Dermis microvascular lymphatic vessel endothelial cell (primary cell): ENCODE measurements at places on chromosomes 2 and 18. TPM values are rescaled to one million over a fixed set of nuclear protein-coding genes. Genes with fewer than 3 reads are reported as not detected.

DNA sequence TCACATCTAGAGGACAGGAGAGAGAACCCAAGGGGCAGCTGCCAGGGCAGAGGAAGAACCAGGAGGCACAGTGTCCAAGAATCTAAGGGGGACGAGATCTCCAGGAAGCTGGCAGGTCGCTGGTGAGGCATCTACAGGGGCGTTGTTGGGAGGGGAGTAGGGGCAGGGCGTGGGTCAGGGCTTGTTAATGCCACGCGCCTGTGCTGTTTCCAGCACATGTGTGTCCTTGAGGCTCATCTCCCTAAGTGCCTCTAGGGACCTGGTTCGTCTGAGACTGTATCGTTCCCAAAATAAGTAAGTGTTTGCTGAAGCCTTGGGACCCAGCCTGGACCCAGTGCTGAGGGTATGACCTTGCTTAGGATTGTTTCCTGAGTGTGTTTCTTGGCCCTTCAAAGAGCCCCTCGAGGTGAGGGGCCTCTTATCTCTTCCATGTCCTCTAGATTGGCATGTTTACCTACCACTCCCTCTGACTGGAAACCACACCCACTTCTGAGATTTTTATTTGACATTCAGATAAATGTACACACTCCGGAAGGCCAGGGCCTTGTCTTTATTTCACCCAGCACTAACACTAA, 22.2 kb downstream of the HK2 start:
- no peak for DNase-seq

DNA sequence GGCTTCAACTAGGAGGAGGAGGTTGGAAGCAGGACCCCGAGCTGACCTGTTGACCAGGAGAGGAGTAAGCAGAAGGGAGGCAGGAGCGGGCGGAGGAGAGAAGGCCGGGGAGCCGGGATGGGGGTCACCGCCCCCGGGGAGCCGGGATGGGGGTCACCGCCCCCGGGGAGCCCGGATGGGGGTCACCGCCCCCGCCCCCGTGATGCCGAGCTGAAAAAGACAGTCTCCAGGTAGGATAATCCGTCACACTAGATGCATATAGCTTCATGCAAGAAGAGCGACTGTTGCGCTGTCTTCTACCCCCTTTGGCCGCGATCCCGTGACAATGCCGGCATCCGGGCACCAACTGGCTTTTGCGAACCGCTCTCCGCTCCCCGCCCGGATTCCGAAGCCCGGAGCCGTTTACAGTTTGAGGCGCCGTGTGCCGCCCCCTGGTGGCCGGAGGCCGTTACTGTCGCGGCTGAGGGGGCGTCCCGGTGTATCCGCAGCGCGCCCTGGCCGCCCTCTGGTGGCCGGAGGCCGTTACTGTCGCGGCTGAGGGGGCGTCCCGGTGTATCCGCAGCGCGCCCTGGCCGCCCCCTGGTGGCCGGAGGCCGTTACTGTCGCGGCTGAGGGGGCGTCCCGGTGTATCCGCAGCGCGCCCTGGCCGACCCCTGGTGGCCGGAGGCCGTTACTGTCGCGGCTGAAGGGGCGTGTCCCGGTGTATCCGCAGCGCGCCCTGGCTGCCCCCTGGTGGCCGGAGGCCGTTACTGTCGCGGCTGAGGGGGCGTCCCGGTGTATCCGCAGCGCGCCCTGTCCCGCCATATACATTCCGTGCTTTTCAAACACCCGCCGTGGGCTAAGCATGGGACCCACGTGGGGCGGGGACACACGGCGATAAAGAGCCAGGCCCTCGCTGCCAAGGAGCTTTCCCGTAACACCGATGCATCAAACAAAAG, 89.6 kb downstream of the ACTR3 start:
- DNase-seq, result no peak

GRCh38 chr2:147449323-147449991, 395.4 kb upstream of the ACVR2A start:
- no peak for DNase-seq

DNA sequence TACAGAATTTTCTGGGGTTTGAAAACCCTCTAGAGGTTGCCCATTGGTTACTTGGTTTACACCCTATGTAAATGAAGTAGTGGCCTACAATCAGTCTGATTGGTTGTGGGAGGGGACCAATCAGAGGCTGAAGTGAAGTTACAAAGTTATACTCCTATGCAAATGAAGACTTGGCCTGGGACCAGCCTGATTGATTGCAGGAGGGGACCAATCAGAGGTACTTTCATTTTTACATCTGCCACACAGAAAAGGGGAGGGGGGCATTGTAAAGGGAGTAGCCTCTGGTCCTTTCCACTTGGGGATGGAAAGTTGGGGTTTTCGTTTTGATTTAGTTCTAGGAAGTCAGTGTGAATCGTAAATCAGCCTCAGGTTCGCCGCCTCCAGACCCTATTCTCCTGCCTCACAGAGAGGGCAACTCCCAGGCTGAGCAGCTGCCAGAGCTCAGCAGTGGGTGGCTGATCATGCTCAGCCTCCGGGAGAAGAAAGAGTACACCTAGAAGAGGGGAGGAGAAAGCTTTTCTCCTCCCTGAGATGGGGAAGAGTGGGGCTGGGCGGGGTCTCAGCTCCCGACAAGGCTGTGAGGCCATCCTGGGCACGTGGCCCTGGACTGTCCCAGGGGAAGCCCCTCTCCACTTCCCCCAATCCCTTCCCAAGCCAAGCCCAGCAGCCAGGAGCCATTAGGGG, 372.5 kb downstream of the GALR1 start:
- DNase-seq, result no peak

GRCh38 chr2:196951973-196952372, 25.5 kb upstream of the PGAP1 start:
- no peak for DNase-seq

DNA sequence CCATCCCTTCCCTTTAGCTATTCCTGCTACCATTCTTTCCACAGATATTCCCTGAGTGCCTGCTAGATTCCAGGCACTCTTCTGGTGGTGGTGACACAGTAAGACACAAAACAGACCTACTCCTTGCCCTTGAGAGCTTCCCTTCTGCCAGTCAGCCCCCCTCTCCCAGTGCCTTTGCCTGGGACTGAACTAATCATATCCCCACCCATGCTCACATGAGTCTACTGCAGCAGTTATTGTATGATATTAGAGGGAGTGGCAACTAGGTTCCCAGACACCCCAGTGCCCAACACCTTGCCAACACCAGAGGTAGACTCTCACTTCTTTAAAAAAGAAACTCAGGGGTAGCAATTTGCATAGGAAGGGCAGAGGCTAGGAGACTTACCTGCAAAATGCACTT, 7.2 kb upstream of the LBH start:
- no peak for DNase-seq

GRCh38 chr2:160924936-160925353, 235.3 kb upstream of the TANK start:
- DNase-seq, result no peak

GRCh38 chr2:159616286-159616701, at the start of gene BAZ2B:
Gene BAZ2B, minus strand, starts transcription at chr2:159616548. Its CDS starts 137,829 bp downstream, at chr2:159478719.
- peak; percentile 62 for DNase-seq

- DNase-seq, result no peak
Measured at GRCh38 chr18:12586956-12587355, 71.0 kb downstream of the SPIRE1 start.

- DNase-seq, result no peak
Measured at GRCh38 chr2:160397530-160397865, 96.1 kb downstream of the RBMS1 start.

DNA sequence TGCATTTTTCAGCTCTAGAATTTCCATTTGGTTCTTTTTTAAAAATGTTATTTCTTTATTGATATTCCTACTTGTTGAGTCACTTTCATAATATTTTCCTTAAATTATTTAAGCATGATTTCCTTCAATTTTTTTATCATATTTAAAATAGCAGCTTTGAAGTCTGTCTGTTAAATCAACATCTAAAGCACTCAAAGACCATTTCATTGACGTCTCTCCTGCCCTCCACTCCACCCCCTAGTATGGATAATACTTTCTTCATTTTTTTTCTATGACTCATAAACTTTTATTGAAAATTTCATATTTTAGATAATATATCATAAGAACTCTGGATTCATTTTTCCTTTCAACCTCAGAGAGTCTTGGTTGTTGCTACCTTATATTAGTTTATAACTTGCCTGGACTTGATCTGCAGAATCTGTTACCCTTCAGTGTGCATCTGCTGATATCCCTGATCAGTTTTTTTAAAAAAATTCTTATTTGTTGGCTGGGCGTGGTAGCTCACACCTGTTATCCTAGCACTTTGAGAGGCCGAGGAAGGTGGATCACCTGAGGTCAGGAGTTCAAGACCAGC, 59.0 kb upstream of the ZNF396 start:
- no peak for DNase-seq

DNA sequence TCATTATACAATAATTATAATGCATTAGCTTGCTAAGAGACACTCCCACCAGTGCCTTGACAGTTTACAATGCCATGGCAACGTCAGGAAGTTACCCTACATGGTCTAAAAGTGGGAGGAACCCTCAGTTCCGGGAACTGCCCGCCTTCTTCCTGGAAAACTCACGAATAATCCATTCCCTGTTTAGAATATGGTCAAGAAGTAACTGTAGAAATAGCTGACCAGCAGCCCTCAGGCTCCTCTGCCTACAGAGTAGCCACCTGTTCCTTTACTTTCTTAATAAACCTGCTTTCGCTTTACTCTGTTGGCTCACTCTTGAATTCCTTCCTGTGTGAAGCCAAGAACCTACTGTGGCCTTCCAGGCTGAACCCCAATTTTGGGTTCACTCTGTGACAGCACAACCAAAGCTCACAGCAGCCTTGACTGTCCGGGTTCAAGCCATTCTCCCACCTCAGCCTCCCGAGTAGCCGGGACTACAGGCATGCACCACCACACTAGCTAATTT, 20.0 kb upstream of the PTPN2 start:
- no peak for DNase-seq

GRCh38 chr2:168633895-168634294, 168.5 kb upstream of the NOSTRIN start:
- DNase-seq, result no peak

- peak; percentile 56 for DNase-seq
Measured at GRCh38 chr18:48827291-48828193, 123.2 kb downstream of the SMAD7 start.

CCDC74B gene
- total RNA-seq, result 0.51 and 0.64 TPM in 2 replicates
